ENCODE measurements at places on chromosomes 6 and 20. TPM values are rescaled to one million over a fixed set of nuclear protein-coding genes. Genes with fewer than 3 reads are reported as not detected.
A peak's percentile ranks its signal among the peaks of the same experiment; 100 is the strongest.

DNA sequence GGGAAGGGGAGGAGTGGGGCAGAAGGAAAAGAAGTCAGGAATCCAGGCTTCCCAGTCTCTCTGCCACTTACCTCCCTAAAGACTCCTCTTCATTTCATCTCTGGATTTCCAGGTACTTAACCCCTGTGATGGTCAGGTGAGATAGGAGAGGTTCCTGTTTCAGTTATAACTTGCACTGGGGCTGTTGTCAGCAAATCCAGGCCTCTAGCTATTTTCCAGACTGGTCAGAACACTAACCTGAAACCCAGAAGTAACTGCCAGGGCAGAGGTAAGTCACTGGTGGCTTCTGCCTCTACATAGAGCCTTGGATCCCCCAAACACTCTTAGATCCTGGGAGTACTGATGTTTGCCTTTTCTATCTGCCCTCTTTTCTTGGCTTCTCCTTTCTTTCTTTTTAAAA lies 233.5 kb upstream of the TAB2 start:
- no peak for DNase-seq
- H3K36me3 ChIP-seq, result no peaks in the 10 kb centered on the region
- no peaks in the 10 kb centered on the region for H3K27me3 ChIP-seq
- H3K4me3 ChIP-seq, result no peak overlapping the region

DNA sequence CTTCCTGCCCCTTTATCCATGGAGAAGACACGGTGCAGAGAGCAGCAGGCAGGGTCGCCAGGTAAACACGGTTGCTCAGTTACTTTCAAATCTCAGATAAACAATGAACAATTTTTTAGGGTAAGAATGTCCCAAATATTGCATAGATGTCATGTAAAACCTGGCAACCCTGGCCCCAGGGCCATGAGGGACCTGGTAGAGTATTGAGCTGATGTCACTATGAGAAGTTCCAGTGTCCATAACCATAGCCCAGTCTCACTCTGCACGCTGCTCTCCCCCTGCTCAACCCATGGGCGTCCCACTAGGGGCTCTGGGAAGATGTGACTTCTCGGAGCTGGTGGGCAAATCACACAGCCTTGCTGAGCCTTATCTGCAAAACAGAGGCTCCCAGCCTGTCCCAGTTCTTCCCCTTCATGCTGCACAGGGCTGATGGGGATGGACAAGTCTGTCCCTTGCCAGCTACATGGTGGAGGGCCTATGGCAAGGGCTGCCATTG lies 71.3 kb upstream of the TOP1 start:
- H3K27me3 ChIP-seq, result no peaks in the 10 kb centered on the region
- no peaks in the 10 kb centered on the region for H3K4me1 ChIP-seq
- no peaks in the 10 kb centered on the region for H3K36me3 ChIP-seq
- DNase-seq, result peak; percentile 23
- H3K4me3 ChIP-seq, result no peak overlapping the region
- H3K27ac ChIP-seq, result no peak overlapping the region

The ARFGEF3 gene
- 0.33 TPM for total RNA-seq

- H3K4me1 ChIP-seq, result no peaks in the 10 kb centered on the region
- H3K36me3 ChIP-seq, result no peaks in the 10 kb centered on the region
- no peaks in the 10 kb centered on the region for H3K27me3 ChIP-seq
Measured at GRCh38 chr6:163892824-163893561, 478.5 kb downstream of the QKI start.

The FUT9 gene
- not detected for total RNA-seq

- DNase-seq, result no peak
- no peak overlapping the region for H3K27ac ChIP-seq
- no peaks in the 10 kb centered on the region for H3K4me1 ChIP-seq
- no peak overlapping the region for H3K4me3 ChIP-seq
- no peaks in the 10 kb centered on the region for H3K36me3 ChIP-seq
- H3K27me3 ChIP-seq, result no peaks in the 10 kb centered on the region
Measured at GRCh38 chr6:11128608-11129007, 17.1 kb upstream of the ERVFRD-1 start.

DNA sequence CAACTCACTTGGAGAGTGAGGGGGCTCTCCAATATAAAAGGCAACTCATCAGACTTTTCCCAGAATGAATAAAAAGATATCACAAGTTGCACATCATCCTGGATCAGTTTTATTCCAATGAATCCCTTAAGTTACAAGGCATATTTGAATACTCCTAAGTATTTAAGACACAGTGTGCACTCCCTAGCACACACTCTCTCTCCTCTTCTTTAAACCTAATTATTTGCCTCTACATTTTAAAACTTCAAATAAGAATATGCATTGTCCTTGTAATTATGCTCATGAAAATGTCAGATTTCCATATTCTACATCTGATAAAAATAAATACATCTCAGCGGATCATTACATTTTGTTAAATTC lies 273.6 kb downstream of the ADGB start:
- no peak for DNase-seq
- H3K27me3 ChIP-seq, result no peaks in the 10 kb centered on the region
- H3K4me1 ChIP-seq, result peaks cover 11% of the 10 kb centered on the region

DNA sequence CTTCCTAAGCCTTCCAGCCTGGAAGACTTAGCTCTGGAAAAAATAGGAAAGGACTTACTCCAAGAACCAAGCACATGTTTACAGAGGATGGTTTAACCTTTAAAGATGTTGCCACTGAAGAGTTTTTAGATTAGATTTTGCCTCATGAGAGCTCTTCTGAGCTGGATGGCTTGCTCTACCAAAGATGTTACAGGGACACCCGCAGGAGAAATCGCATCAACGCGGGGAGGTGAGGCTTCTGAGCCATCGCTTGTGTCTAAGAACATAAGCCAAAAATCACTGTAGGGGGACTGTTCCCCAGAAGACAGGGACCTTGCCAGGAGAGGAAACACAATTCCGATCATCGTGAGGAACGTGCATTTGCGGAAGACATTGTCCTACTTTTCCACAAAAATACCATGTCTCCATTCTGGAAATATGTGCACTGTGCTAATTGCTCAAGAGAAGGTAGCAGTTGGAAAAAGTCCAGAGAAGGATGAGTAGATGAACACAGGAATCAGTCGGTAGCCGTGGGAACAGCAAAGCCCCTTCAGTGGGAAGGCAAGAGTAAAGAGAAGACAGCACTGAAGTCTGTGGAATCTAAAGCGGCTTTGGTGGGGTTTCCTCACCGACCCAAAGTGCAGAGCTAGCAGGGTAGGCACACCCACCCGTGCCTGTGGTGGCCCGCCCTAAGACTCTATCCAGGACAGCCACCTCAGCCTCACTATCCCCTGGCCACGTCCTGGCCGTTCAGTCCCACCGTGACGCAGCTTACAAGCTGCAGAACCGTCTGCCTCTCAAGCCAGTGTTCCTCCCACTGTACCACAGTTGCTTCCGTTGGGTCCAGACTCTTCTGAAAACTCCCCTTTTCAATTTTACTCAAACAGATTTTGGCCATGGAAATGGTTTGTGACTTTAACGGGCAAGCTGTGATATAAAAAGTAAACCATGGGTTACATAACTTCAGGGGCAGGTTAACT lies 334.8 kb downstream of the NRN1 start:
- no peaks in the 10 kb centered on the region for H3K27me3 ChIP-seq
- H3K36me3 ChIP-seq, result no peaks in the 10 kb centered on the region
- H3K27ac ChIP-seq, result no peak overlapping the region
- DNase-seq, result no peak

- DNase-seq, result no peak
- no peak overlapping the region for H3K27ac ChIP-seq
- no peaks in the 10 kb centered on the region for H3K27me3 ChIP-seq
Measured at GRCh38 chr6:143747347-143747842, 69.6 kb downstream of the PHACTR2 start.

DNA sequence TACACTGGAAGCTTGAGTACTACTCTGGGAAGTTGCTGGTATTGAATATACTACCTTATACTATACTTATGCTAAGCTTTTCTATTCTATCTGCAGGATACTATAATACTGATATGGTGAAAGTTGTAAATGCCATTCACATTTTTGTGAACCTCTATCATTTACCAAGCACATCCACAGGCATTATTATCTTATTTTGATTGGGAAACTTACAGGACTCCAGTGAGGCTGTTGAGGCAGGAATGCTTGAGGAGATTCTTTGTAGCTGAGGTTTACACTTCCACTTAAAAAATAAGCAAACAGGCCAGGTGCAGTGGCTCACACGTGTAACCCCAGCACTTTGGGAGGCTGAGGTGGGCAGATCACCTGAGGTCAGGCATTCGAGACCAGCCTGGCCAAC lies 442.9 kb downstream of the QKI start:
- no peaks in the 10 kb centered on the region for H3K36me3 ChIP-seq
- H3K27ac ChIP-seq, result no peak overlapping the region
- no peaks in the 10 kb centered on the region for H3K4me1 ChIP-seq
- H3K4me3 ChIP-seq, result no peak overlapping the region
- no peaks in the 10 kb centered on the region for H3K27me3 ChIP-seq
- no peak for DNase-seq

GRCh38 chr6:116070616-116071389 lies 10.1 kb upstream of the FRK start:
- no peak for DNase-seq
- H3K36me3 ChIP-seq, result no peaks in the 10 kb centered on the region
- H3K4me3 ChIP-seq, result no peak overlapping the region
- no peak overlapping the region for H3K27ac ChIP-seq

GRCh38 chr20:4192378-4193068 lies 177.2 kb upstream of the RNF24 start:
- H3K36me3 ChIP-seq, result no peaks in the 10 kb centered on the region
- no peak overlapping the region for H3K27ac ChIP-seq
- DNase-seq, result peak; percentile 66
- H3K27me3 ChIP-seq, result no peaks in the 10 kb centered on the region
- no peaks in the 10 kb centered on the region for H3K4me1 ChIP-seq

GRCh38 chr6:158502263-158502950 lies 57.5 kb upstream of the TMEM181 start:
- H3K4me3 ChIP-seq, result no peak overlapping the region
- H3K36me3 ChIP-seq, result peaks cover 11% of the 10 kb centered on the region
- H3K27ac ChIP-seq, result no peak overlapping the region
- H3K27me3 ChIP-seq, result no peaks in the 10 kb centered on the region

DNA sequence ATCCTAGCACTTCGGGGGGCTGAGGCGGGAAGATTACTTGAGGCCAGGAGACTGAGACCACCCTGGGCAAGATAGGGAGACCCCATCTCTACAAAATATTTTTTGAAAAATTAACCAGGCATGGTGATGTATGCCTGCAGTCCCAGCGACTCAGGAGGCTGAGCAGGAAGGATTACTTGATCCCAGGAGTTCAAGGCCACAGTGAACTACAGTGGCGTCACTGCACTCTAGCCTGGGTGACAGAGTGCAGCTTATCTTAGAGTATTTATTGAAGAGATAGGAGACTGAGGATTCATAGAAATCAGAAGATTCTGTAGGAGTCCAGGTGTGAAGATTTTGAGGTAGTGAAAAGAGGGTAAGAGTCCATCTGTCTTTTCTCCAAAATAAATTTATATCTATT lies 45.0 kb downstream of the SLC17A5 start:
- H3K27ac ChIP-seq, result no peak overlapping the region
- no peaks in the 10 kb centered on the region for H3K27me3 ChIP-seq
- H3K4me1 ChIP-seq, result peaks cover 7% of the 10 kb centered on the region
- peaks cover 10% of the 10 kb centered on the region for H3K36me3 ChIP-seq
- no peak for DNase-seq

- no peaks in the 10 kb centered on the region for H3K36me3 ChIP-seq
- no peaks in the 10 kb centered on the region for H3K4me1 ChIP-seq
- no peak for DNase-seq
- no peak overlapping the region for H3K4me3 ChIP-seq
- H3K27ac ChIP-seq, result no peak overlapping the region
- no peaks in the 10 kb centered on the region for H3K27me3 ChIP-seq
Measured at GRCh38 chr6:134003542-134003951, 48.9 kb downstream of the SLC2A12 start.

DNA sequence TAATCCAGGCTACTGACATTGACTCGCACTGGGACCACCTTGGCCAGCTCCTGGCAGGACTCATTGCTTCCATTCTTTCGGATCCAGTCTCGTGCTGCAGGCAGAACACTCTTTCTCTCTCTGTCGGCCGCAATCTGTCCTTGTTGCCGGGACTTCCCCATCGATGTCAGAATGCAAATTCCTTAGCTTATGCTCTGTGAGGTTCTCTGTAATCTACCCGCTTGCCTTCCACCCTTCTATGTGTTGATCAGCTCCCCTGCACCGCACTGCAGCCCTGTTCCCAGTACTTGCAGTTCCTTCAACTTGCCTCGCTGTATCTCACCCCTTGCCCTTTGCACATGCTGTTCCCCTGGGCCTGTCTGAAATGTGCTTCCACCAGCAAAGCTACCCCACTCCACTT lies 182.0 kb downstream of the PHACTR1 start:
- no peaks in the 10 kb centered on the region for H3K36me3 ChIP-seq
- H3K4me3 ChIP-seq, result no peak overlapping the region
- peaks cover 3% of the 10 kb centered on the region for H3K27me3 ChIP-seq
- no peaks in the 10 kb centered on the region for H3K4me1 ChIP-seq

The HEY2 gene
- 1.0 TPM for total RNA-seq

- peak overlapping the region; percentile 76 for H3K27ac ChIP-seq
- no peak overlapping the region for H3K4me3 ChIP-seq
- no peak for DNase-seq
- peaks cover 32% of the 10 kb centered on the region for H3K4me1 ChIP-seq
Measured at GRCh38 chr6:42210551-42210950, 7.1 kb downstream of the MRPS10 start.

DNA sequence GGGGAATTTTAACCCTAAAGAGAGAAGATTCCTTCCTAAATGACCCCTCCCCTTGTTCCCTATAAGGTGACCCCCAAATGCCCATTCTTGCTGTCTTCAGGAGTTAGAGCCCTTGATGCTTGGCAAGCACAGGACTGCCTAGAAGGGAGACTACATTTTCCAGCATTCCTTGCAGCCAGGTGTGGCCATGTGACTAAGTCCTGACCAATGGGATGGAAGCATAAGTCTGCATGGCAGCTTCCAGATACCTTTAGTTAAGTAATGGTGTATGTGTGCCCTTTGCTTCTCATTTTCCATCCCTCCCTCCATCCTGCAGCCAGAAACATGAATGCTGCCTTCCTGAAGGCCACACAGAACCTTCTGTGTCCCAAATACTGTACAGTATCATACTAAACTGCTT lies 5.5 kb downstream of the BFSP1 start:
- no peak for DNase-seq
- H3K27me3 ChIP-seq, result no peaks in the 10 kb centered on the region
- H3K4me1 ChIP-seq, result peaks cover 3% of the 10 kb centered on the region
- no peaks in the 10 kb centered on the region for H3K36me3 ChIP-seq
- H3K4me3 ChIP-seq, result no peak overlapping the region

DNA sequence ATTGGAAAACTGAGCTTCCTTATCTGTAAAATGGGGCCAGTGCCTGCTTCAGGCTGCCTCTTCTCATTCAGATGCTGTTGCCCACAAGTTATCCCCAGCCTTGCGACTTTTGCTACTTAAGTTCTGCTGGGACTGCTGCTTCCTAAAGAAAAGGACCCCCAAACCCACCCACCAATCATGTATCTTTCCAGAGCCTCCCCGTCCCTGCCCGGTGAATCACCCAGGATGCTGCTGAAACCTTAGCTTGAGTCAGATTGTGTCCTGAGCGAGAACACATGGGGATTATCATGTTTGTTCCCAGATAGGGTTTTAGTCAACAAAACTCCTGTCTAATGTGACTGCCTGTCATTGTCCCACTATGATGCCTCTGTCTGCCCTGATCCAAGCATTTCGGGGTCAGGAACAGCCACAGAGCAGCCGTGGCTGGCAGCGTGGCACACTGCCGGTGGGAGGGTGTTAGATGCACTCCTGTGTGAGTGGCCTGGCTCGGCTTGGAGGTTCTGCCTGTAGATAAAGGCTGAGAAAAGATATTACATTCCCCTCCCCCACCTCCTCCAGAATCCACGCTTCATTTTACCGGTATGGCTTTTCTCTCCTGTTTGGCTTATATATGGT lies 79.9 kb downstream of the TOX2 start:
- no peaks in the 10 kb centered on the region for H3K36me3 ChIP-seq
- no peaks in the 10 kb centered on the region for H3K27me3 ChIP-seq
- no peak for DNase-seq
- no peaks in the 10 kb centered on the region for H3K4me1 ChIP-seq
- no peak overlapping the region for H3K27ac ChIP-seq

Measured in liver (tissue), 10 donors.